ENCODE measurements at places on chromosomes 5 and 9. TPM values are rescaled to one million over a fixed set of nuclear protein-coding genes. Genes with fewer than 3 reads are reported as not detected.
A peak's percentile ranks its signal among the peaks of the same experiment; 100 is the strongest.

SLC9A3 gene
- 1.9 TPM for total RNA-seq

TYRP1 gene
- total RNA-seq, result 0.94 TPM

OR13C5 gene
- not detected for total RNA-seq

ELAVL2 gene
- total RNA-seq, result not detected

DNA sequence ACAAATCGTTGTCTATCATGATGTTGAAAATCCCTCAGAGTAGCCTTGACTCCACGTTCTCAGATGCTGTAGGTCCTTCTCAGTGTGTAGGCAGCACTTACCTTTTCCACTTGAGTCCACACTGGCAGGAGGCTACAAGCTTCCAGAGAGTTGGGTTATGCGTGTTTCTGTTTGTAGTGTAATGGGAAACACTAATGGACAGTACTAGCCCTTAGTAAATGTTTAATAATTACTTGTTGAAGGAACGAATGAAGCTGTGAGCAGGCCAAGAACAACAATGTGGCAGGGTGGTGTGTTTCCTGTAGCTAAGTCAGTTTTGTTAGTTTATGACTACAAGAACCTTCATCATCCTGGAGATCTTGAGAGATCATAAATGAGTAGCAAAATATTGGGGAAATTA, 83.5 kb downstream of the ARHGAP26 start:
- no peaks in the 10 kb centered on the region for H3K4me1 ChIP-seq
- no peaks in the 10 kb centered on the region for H3K36me3 ChIP-seq
- H3K27me3 ChIP-seq, result no peaks in the 10 kb centered on the region
- no peak for DNase-seq

DNA sequence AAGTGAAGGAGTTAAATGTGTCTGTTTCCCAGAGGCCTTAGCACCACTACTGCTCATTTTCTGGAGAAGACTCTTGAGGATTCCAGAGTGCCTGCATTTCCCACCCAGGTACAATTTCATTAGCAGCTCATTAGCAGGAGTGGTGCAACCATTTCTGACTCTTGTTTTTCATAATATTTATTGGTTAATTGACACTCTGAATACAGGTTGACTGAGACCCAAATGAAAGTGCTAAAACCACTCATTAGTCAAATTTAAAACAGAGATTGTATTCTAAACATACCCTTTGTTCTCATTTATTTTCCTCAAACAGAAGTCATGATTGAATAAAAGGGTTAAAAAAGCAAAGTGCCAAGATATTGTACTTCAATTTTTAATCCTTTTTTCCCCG, 134.5 kb downstream of the SIL1 start:
- no peak overlapping the region for H3K4me3 ChIP-seq
- no peak for DNase-seq
- no peaks in the 10 kb centered on the region for H3K27me3 ChIP-seq
- peaks cover 14% of the 10 kb centered on the region for H3K4me1 ChIP-seq
- H3K27ac ChIP-seq, result no peak overlapping the region

- DNase-seq, result no peak
- H3K4me3 ChIP-seq, result no peak overlapping the region
- H3K27me3 ChIP-seq, result no peaks in the 10 kb centered on the region
- peaks cover 4% of the 10 kb centered on the region for H3K4me1 ChIP-seq
Measured at GRCh38 chr5:67102708-67103107, 93.9 kb downstream of the CD180 start.

GRCh38 chr5:15695215-15695731, 195.3 kb downstream of the FBXL7 start:
- peaks cover 2% of the 10 kb centered on the region for H3K4me1 ChIP-seq
- H3K27me3 ChIP-seq, result no peaks in the 10 kb centered on the region
- no peaks in the 10 kb centered on the region for H3K36me3 ChIP-seq
- H3K4me3 ChIP-seq, result no peak overlapping the region
- no peak for DNase-seq
- no peak overlapping the region for H3K27ac ChIP-seq

DNA sequence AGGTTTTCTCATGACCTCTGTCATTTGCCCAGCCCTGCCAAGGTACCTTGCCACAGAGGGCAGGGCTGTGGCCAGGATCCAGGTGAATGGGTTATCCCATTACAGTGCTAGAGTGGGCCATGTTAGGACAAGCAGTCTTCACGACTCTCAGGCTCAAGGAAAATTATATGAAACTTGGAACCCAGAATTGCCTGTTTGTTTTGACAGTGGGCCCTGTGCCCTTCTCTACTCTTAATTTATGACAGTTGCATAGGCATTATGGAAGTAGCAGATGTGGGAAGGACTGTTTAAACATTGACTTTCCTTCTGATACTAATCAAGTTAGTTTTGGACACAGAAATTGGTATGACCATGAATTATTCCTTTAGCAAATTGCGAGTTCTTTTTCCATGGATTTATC, 41.7 kb downstream of the ITGA2 start:
- no peaks in the 10 kb centered on the region for H3K36me3 ChIP-seq
- no peak overlapping the region for H3K27ac ChIP-seq
- H3K4me1 ChIP-seq, result peaks cover 5% of the 10 kb centered on the region

GRCh38 chr9:36399980-36400331, at the start of gene RNF38:
Gene RNF38, minus strand, starts transcription at chr9:36400269. Its CDS starts 161 bp downstream, at chr9:36400108.
- no peaks in the 10 kb centered on the region for H3K27me3 ChIP-seq
- H3K27ac ChIP-seq, result peak within 1 kb of the TSS; percentile 83
- peak within 1 kb of the TSS; percentile 96 for H3K4me3 ChIP-seq
- no peak for DNase-seq

GRCh38 chr9:36941441-36941840, 92.6 kb downstream of the PAX5 start:
- DNase-seq, result no peak
- H3K36me3 ChIP-seq, result no peaks in the 10 kb centered on the region
- no peak overlapping the region for H3K27ac ChIP-seq
- H3K4me3 ChIP-seq, result no peak overlapping the region
- peaks cover 5% of the 10 kb centered on the region for H3K4me1 ChIP-seq

DNA sequence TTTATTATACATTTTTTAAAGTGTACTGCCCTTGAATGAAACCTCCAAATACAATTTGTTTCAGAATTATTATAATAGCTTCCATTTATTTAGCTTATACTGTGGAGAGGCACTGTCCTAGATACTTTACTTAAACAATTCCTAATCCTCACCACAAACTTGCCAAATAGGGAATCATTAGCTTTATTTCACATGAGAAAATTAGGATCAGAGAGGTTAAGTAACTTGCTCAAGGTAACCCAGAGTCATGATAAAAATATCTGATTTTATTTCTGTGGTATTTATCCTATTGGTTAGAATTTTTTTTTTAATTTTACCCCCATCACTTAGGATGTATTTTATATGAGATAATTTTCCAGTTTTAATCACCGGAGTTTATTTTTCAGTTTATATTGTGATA, 78.4 kb downstream of the ADGRV1 start:
- DNase-seq, result no peak
- H3K4me1 ChIP-seq, result no peaks in the 10 kb centered on the region
- H3K27me3 ChIP-seq, result no peaks in the 10 kb centered on the region
- H3K27ac ChIP-seq, result no peak overlapping the region

DNA sequence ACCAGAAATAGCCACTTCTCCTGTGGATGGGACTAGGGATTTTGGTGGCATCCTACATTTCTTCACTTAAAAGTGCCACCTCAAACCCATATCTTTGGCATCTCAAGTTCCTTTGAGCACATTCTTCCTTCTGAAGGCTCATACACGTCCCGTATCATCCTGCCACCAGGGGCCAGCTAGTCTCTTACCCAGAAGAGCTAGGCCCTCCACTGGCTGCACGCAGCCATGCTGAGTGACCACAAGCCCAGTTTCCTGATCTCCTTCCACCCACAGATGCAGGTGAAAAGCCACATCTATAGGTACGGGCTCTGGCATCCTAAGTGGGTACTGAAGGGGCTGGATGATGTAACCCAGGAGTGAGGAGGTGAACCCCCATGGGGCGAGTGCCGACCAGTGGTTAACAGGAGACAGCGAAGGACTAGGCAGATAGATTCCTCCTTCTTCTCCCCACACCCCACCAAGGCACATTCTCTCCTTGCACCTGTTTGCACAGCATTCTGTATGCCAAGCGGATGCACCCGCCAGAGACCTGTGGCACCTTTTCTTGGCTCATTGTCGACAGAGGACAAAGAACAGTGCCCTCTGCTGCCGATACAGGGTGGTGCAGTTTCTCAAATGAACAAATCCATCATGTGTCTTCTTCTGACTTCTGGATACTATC, 14.4 kb upstream of the SCGB3A1 start:
- H3K4me3 ChIP-seq, result no peak overlapping the region
- no peaks in the 10 kb centered on the region for H3K27me3 ChIP-seq
- peak; percentile 60 for DNase-seq
- H3K36me3 ChIP-seq, result no peaks in the 10 kb centered on the region

- H3K36me3 ChIP-seq, result no peaks in the 10 kb centered on the region
- H3K27me3 ChIP-seq, result peaks cover 57% of the 10 kb centered on the region
- DNase-seq, result no peak
- no peak overlapping the region for H3K27ac ChIP-seq
Measured at GRCh38 chr5:6905883-6906282, 192.7 kb downstream of the TENT4A start.
